Ascending aorta (tissue), 2 donors: ENCODE measurements at places on chromosomes 2 and 18.

GRCh38 chr2:27131429-27131828 lies 3.0 kb downstream of the PREB start:
- no peak for DNase-seq

- DNase-seq: no peak
Observed at GRCh38 chr2:41495050-41495449, 552.8 kb upstream of the PKDCC start.

DNA sequence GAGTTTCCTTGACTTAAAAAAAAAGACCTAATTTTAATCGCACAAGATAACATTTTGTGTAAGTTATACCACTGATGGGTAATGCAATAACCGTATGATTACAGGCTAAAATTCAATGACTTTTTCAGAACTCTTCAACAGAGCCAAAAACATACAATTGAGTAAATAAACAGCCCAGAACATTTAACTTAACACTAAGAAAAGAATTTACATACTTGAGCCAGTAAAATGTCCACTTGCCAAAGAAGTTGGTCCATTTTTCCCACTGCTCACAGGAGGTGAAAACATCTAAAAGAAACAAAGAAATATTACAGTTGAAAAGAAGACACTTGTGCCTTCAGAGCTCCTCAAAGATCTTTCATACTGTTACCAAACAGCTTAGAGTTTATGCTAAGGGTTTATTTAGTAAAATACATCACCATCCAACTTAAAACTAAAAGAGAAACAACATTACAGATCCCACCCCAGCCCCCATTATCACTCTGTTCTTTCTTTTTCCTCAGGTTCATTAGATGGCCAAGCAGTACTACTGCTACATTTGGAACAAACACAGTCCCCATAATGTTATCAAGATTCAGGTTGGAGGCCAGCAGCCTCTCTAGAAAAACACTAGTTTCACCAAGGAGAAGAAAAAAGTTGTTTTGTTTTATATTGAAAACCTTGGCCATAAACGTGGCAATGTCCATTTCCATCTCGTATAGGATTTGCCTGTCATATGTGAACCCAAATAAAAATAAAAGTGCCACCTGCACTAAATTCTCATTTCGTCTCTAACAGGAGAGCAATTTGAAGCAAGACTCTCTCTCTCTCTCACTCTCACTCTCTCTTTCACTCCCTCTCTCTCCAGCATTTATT lies 2.7 kb downstream of the TCF4 start:
- DNase-seq: no peak

- no peak for DNase-seq
Observed at GRCh38 chr2:200156166-200156835, 150.2 kb upstream of the SPATS2L start.

DNA sequence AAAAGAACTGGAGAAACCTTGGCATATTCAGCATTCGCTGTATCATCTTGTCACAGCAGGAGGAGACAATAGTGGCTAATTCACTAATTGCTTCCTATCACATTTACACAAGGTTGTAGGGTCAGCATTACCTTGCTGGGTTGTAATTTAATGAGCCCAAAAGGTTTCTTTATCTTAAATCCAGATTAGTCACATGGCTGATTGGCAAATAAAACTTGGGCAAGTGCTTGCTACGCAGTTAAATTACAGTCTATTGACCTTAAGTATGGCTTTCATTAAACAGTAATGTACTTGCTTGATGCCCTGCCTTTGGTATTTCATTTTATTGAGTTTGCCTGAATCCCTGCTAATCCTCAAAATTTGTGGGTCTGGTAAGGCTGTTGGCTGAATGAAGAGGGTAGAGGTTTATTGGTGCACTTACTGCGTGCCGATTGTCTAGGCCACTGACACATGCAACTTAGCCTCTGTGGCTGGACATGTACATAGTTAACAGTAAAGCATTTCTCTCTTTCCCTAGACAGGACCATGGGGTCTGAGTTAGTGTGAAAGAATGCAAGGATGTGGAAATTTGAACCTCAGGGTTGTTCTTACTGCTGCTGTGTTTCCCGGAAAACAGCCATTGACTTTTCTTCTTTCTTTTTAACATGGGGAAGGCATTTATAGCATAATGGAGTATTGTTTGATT lies 34.3 kb downstream of the FMNL2 start:
- no peak for DNase-seq

DNA sequence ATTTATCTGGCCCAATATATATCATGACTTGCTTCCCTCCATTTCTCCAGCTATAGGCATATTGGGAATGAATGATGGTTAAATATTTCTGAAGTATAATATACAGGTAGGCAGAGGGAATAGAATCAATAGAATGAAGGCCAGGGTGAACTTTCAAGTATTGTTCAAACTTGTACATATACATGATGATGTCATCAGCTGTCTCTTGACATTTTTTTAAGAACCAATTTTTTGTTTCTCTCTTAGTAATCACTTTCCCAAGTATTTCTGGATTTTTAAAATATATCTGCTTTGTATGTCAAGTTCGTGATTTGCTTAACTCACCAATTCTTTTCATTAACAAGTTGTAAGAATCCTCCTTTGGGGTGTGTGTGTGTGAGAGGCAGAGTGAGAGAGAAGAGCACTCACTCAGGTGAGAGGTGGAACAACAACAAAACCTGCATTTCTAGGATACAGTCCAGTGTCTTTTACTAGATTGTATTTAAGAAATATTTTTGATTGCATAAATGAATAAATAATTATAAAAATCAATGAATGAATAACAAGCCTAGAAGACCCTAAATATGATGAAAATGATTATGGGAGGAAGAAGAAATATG lies 1239.1 kb downstream of the LRP1B start:
- DNase-seq: no peak

DNA sequence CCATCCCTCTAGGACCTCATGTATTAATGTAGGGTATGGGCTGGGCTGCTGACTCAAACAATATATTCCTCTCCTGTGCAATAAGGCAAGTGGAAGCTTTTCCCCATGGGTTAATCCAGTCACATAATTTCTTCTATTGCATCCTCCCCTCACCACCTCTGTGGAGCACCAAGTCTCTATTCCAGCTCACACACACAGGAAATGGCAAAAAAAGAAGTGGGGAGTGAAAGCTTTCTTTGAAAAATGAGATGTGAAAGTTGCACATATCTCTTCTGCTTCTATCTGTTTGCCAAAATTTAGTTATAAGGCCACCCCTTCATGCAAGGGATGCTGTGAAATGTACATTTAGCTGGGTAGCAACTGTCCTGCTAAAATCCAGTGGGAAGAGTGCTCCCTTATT lies 121.3 kb downstream of the CDC42EP3 start:
- DNase-seq: no peak

GRCh38 chr2:161223139-161223732 lies 63.0 kb downstream of the TANK start:
- no peak for DNase-seq

- DNase-seq: no peak
Observed at GRCh38 chr2:128284037-128284441, 34.6 kb downstream of the HS6ST1 start.

GRCh38 chr2:231197706-231198290 lies 633 bp upstream of the ARMC9 start:
- DNase-seq: no peak

DNA sequence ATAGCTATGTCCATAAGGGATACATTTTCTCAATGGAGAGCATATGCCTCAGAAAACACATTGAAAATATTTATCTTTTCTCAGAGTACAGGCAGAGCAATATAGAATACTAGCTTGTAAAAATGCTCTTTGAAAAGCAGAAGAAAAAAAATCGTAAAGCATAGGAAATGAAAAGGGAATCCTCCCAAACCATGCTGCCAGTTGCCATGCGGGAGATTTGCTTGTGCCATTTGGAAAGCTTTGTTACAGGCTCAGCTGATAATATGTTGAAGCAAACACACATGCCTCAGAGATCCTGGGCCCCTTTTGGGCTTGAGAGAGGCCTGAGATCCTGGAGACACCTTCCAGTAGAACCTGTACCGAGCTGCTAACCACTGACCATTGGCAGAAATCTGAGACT lies 697.1 kb downstream of the BCL11A start:
- DNase-seq: no peak

- no peak for DNase-seq
Observed at GRCh38 chr18:59013744-59014143, 125.9 kb upstream of the SEC11C start.

DNA sequence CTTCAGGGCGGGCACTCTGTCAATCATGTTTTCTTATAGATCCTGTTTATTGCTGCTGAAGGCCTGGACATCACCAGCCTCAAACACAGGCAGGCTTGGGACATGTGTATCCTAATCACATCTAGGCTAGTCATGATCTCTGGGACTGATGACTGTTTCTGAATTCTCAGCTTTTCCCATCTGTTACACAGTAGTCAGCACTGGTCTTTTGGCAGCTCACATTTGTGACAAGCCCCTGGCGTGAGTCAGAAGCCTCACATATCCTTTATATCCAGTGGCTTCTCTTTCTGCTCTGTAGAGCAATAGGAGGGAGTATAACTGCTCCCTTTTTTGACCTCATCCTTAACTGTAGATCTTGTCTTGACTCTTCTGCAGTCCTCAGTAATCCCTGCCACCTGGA lies 4.5 kb downstream of the SEMA4F start:
- DNase-seq: no peak

DNA sequence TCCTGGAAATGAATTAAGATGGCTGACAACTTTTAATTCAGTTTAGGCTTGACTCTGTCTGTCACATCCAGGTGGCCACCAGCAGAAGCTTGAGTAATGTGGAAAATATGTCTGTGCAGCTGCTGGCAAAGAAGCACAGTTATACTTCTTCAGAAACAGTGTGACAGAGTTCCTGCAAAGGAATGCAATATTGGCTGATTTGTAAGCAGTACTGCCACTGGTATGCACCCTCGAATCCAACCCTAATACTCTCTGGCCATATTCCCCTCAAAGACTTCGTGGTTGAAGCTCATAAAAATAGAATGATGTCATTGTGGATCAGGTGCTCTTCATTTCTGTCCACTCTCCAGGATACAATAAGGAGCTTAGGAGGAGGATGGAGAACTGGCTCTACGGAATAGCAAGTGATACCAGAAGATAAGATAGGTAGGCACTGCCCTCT lies 86.2 kb downstream of the METTL8 start:
- DNase-seq: no peak

GRCh38 chr2:65727816-65728215 lies 295.4 kb upstream of the SPRED2 start:
- no peak for DNase-seq

DNA sequence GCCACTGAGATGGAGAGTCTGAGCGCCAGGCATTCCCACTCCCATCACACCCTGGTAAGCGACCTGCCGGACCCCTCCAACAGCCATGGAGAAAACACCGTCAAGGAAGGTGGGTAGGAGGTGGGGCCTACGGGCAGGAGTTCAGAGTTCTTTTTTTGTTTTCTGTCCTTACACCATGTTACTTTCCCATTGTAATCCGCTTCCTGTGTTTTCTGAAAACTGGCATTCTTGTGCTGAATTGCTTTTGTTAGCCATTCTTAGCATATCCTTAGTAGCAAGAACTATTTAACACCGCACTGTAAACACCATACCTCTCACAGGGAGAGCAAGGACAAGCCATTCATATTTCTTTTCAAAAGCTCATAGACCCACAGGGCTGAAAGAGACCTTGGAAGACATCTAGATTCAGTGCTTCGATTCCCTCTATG lies 46.2 kb downstream of the UNC80 start:
- DNase-seq: no peak

DNA sequence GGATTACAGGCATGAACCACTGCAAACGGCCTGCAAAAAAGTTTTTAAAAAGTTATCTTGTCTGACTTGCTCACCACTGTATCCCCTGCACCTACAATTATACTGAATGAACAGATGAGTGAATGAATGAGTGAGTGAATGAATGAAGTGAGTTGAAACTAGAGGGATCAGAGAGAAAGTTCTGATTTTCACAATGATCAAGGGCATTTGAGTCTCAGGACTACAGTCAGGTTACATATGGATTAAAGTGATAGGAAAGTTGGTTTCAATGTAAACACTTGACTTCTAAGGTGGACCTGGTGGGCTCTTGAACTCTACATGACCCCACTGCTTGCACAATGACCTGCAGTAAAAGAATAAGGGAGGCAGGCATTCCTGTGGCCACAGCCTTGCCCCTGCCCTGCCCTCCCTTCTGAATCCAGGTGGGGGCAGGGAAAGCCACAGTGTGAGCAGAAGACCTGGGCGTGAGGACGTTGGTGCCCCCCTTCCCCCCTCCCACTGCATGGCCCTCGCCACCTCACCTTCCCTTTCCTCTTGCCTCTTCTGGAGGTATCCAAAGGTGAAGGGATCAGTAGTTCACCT lies 10.7 kb downstream of the C2orf80 start:
- DNase-seq: no peak
